ENCODE measurements at places on chromosomes 11 and 22.

DNA sequence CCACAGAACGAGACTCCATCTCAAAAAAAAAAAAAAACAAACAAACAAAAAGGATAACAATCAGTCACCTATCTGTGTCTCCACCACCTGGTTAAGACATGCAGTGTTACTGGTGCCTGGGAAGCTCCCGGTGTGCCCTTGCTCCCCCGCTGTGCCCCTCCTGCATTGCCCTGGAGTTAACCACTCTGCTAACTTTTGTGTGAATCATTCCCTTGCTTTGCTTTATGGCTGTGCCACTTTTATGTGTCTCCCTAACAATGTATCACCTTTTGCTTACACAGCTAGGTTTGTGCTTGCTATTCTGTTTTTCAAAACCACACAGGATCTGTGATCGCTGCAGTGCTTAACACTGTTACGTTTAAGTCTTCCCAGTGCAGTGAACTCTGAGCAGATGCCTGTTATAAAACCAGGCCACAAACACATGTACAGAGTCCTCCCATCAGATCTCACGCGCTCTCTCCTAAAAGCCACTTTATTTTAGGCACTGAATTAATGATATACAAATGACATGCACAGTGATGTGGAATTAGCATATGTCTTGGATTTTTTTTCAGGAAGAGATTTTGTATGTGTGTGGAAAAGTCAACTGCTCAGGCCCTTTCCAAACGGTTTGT is 69.9 kb downstream of the BUD13 start:
- peak; percentile 10 for DNase-seq

- DNase-seq, result no peak
These were observed 43.6 kb upstream of the HORMAD2 start for GRCh38 chr22:30036656-30037055.

GRCh38 chr11:1220941-1221721 is 1.7 kb upstream of the MUC5B start:
- no peak for DNase-seq

- no peak for DNase-seq
These were observed 13.1 kb upstream of the UCP2 start for GRCh38 chr11:73995731-73996130.

- DNase-seq, result peak; percentile 43
These were observed 6.7 kb upstream of the BRSK2 start for GRCh38 chr11:1382831-1383607.

- no peak for DNase-seq
These were observed at the start of gene TMPRSS6 for GRCh38 chr22:37109242-37109917. TSS of gene TMPRSS6 (minus strand) at chr22:37109713. CDS start at chr22:37103417, 6,296 bp downstream.

- no peak for DNase-seq
These were observed 1555.9 kb upstream of the RAG2 start for GRCh38 chr11:38153985-38154384.

DNA sequence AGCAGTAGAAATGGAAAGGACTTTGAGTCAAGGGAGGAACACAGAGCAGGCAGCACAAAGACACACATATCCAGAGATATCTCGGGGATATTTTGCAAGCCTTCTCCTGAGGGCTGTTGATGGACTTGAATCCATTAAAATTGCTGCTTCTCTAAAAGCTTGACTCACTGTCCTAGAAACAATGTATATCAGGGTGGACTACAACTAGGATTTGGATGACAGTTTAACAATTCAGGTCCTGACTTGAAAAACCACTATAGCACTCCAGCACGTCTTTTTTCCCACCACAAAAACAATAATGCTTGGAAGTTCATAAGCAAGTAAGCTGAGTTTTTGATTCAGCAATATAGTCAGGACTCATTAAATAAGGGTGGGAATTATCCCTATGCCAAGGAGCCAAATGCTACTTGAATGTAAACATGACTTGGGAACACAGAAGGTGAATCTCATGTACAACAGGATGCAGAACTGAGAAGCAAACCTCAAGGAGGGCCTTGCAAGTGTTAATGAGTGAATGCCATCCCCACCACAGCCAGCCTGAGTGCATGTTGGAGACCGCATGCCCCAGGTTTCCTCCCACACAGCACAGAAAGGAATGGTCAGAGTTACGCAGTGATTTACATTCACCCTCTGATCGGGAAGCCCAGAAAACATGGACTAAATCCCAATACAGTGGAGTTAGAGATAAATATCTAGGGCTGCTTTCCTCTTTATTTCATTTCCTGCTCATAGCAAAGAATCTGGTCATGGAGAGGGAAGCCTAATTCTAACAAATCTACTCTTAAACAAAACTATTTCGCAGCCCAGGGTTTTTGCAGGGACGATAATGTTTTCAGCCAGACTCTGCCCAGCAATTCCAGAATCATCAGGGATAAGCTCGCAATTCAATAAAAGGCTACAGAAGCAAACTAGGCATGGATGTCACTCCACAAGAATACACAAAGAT is 98.4 kb upstream of the OR9G4 start:
- DNase-seq, result no peak

DNA sequence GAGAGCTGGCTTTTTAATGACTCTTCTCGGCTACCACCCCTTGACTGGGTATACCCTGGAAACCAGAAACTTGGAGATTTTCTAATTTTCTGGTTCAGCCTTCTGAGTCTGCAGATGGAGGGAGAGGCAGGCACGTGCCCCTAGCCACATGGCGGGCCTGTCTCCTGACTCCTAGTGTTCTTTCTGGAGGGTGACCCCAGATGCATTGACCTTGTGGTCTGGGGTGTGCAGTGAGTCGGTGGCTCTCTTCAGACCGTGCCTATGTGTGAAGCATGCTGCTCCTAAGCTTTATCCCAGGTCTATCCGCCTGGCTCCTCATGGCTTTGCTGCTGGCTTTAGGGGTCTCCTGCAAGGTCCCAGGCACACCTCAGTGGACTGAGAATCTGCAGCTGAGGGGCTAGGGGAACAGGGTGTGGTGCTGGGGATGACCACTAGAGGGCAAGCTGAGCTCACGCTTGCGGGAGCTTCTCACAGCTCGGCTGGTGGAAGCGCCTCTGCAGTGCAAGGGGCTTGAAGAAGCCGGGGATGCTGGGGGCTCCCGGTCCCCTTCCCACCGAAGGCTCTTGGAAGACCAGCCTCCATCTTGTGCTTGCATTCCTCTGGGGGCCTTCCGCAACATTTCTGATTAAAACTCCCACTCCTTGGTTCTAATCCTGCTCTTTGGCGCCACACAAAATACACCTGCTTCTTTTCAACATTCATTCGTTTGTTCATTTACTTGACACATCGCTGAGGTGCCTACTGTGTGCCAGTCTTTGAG is 51.8 kb downstream of the OTOG start:
- peak; percentile 82 for DNase-seq

GRCh38 chr11:82117362-82117761 is 616.3 kb downstream of the FAM181B start:
- no peak for DNase-seq

DNA sequence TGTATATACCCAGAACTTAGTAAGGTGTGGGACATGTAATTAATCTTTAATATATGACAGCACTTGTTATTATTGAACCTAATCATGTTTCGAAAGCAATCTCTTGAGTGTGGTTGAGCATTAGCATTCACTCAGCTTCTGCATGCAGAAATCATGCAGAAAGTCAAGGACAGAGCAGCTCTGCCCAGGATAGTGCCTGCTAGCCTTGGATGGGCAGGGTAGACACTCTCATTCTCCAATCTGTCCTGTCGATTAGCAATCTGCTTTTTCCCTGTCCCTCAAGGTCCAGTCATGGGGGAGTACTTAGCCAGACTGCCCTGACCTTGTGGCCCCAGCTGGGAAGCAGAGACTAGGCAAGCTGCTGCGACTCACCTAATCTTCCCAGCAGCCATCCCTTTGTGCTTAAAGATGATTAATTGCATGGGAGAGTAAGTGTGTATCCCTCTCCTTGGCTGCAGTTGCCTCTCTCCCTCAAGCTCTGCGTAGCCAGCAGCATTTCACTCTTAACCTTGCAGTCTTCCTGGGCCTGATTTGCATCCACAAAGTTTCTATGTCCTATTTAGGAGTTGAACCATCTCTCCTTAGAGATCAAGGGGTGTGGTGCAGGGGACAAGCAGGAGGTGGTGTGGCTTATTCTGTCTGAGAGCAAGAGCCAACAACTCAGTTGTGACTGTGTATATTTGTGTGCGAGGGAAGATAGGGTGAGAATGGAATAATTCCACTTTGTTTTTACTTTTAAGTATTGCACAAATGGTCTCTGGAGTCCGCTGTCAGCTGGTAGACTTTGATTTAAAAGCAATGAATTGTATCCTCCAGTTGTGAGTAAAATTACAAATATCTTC is 101.4 kb downstream of the FDX1 start:
- no peak for DNase-seq

DNA sequence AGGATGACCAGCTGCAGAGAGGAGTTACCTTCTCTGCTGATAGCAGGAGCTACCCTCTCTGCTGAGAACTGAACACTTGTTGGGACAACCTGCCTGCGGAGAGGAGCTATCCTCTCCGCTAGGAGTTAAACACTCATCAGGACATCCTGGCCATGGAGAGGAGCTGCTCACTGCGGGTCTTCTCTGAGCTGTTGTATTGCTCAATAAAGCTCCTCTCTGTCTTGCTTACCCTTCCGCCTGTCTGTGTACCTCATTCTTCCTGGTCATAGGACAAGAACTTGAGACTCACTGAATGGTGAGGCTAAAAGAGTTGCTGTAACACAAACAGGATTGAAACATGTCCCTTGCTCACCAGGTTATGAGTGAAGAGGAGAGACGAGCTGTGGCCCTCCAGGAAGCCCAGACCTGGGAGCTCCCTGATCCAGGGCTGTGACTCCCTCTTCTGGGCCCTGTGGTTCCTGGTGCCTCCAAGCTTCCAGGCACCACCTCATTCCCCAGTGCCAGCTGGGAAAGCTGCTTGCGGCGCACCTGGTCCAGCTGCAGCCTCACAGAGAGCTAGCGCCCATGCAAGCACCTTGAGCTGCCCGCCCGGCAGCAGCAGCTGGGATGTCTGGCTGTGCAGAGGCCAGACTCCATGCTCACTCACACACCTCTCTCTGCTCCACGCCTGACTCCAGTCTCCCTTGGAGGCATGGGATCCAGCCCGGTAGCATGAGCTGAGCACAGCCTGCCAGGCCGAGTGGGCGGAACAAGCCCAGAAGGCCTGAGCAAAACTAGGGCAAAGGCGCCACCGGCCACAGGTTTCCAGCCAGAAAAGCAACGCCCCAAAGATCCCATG is 50.5 kb downstream of the RAB30 start:
- DNase-seq, result no peak

DNA sequence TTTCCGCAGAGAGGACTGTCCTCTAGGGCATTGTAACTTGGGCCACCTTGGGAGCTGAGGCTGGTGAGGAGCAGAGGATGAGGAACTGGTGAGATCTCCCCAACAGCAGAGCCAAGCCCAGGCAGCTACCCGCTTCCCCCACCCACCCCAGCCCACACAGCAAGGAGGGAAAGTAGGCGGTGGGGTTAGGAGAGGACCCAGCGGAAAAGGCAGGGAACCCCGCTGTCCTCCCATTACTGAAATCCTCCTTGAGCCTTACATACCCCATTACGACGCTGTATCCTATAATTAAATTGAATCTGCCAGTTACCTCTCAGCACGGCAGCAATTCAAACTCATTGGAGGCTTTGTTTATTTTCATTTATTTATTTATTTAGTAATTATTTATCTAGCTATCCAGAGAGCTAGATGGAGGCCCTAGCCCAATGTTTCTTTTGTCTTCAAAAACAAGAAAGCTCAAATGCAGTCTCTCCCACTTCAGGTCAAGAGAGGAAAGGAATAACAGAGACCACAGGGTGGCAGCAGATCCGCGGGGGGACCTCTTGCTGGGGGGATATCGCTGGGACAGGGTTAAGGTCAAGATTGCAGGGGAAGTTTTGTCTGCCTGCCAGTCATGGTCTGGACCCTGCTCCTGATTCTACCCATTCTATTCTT is 218.0 kb downstream of the ST3GAL4 start:
- DNase-seq, result no peak

DNA sequence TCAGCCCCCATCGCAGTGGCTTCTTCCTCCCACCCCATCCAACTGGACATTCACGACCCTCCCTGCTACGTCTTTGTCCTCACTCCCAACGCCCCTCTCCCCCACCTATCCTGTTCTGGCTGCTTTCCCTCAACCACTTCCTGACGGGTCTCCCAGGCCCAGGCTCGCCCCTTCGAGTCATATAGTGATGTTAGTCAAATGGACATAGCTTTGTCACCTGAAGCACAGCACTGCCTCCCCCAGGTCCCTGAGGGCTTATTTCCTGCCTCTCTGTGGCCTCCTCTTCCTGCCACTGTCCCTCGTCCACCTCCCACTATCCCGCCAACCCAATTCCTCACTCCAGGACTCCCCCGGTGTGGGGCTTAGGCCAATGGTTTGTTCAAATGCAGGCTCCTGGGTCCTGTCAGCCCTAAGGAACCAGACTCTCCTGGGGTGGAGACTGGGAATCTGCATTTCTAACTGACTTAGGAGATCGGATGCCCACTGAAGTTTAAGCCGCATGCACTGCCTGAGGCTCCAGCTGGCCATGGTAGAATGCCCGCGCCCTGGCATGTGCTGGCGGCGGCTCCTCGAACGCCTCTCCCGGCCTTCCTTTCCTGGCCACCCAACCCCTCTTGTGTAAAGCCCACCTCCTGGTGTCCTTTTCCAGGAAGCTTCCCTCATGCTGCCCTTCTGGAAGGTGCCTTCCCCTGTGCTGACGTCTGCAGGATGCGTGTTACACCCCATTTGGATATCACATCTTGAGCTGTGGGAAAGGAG is 18.3 kb downstream of the SUN2 start:
- no peak for DNase-seq
